Dorsolateral prefrontal cortex (tissue), 122 donors: ENCODE measurements at places on chromosomes 6 and 20. TPM values are rescaled to one million over a fixed set of nuclear protein-coding genes. Genes with fewer than 3 reads are reported as not detected.

- DNase-seq, result no peak
Observed at GRCh38 chr20:50472693-50473664, 37.2 kb upstream of the PTPN1 start.

Gene CFAP206
- total RNA-seq, result 3.4 TPM

Gene MEP1A
- 0.48 TPM for total RNA-seq

- no peak for DNase-seq
Observed at GRCh38 chr20:43238833-43239232, 49.1 kb upstream of the PTPRT start.

- DNase-seq, result peak; percentile 54
Observed at GRCh38 chr20:23350904-23351838, 580 bp downstream of the NXT1 start.

DNA sequence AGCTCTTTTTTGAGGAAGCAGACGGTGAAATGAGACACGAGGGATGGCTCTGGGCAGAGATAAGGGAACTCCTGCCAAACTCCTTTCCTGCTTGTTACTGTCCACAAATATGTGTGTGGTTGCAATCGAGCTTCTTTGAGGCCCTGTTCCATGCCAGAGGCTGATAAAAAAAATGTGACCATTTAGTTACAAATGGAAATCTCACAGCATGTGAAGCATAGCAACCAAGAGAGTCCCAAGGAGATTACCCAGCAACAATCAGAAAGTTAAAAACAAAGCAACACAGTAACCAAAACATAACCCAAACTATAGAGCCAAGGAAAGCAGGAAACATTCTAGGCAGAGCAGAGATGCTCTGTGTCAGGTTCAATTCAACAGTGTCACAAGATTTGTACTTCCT is 35.4 kb upstream of the HMGN3 start:
- no peak for DNase-seq

DNA sequence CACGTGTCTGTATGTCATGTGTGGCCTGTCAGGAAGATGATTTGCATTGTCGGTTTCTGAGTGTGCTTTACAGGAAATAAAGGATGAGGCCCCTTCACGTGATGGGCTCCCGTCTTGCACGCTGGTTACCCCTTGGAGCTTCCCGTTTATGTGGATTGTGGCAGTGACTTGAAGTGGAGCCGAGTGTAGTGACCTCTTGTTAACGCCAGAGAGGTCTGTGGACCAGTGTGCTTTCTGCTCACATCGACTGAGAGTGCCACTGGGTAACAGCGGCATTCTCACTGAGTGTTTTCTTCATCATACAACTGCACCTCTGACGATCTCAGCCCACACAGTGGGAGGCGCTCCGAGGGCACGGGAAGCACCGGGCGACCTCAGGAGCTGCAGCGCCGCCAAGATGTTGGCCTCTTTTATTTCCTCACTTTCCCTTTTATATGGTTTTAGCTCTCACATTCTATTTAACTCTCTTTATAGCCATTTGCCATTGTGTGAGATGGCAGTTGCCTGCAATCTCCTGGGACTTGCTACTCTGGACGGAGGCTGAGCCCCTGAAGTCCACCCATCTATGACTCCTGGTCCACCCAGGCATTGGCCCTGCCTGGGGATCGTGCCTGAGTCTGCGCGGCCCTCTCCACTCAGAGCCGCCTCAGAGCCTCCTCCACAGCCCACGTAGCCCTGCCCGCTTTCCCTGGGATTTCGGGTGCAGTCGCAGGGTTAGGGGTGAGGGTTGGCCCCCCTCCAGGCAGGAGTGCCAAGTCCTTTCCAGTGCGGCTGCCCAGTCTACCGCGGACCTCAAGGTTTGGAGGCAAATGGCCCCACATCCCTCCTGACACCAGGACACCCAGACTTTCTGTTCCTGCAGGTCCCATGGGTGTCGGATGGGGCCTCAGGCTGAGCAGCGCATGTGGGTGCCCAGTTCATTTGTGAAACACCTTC is 238.9 kb downstream of the ERMARD start:
- DNase-seq, result no peak

DNA sequence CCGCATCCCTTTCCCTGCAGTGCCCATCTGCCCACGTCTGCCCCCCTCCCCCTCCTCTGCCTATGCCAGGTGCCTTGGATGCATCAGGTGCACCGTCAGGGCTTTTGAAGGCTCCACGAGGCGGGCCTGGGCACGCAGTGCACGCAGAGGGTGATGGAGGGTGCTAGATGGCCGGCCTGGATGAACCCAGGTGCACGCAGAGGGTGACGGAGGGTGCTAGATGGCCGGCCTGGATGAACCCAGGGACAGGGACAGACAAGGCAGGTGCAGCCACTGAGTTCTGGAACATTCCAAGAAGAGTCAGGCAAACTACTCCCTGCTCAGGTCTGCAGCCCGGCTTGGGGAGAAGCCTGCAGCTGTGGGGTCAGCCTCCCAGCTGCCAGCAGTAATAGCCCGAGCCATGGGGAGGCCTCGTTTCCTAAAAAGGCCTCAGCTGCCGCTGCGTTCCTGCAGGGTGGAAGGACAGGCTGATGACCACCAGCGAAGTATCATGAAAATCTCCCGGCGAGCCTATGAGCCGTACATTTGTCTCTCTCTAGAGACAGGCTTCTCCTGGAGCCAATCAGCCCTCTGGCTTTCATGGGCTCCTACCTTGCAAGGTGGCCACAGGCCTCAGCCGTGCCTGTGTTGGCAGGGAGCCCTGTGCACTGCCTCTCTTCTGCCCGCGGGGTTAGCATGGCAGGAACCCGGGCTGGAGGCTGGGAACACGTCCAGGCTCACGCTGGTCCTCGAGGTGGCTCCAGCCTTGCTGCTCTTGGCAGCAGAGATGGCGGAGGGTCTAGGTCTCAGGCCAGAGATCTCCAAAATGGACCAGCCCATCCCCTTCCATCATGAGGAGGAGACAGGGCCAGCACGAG is 29.6 kb downstream of the NTSR1 start:
- DNase-seq, result peak; percentile 18

Gene DACT2
- 1.2 TPM for total RNA-seq

DNA sequence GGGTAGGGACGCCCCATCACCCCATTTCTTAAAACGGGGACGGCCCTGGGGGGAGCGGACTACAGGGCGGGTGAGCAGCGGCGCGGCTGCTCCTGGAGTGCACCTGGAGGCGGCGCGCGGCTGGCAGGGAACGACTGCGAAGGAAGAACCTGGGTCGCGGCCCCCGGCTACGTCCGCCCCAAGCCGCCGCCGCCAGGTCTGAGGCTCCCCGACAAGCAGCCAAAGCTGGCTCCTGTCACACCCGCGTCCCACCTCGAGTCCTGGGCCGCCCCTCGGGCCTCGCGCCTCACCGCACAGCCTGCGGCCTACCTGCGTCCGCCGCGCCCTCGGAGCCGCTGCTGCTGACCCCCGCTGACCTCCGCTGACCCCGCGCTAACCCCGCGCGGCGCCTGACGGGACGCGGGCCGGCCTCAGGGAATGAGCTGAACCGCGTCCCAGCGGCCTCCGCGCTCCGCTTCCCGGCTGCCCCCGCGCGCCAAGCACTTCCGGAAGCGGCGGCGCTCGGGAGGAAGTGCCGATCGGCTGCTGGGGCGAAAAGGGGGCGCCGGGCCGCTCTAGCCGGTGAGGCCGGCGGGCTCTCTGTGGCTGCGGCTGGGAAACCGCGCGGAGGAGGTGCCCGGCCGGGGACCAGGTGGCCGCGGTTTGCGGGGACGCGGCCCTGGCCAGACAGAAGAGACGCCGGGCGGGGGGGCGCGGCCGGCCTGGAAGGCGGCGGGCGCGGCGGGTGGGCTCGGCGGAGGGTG is at the start of the genes ARFRP1 and ZGPAT:
TSS of gene ARFRP1 (minus strand) at position 419 of the 743 bp plus-strand sequence. CDS start 885 bp downstream, outside the sequence.
TSS of gene ZGPAT (plus strand) at position 482 of the 743 bp plus-strand sequence. CDS start 542 bp downstream, outside the sequence.
- DNase-seq, result peak; percentile 89

Gene C6orf141
- total RNA-seq, result 1.4 TPM

Gene CLVS2
- total RNA-seq, result 62.4 TPM

DNA sequence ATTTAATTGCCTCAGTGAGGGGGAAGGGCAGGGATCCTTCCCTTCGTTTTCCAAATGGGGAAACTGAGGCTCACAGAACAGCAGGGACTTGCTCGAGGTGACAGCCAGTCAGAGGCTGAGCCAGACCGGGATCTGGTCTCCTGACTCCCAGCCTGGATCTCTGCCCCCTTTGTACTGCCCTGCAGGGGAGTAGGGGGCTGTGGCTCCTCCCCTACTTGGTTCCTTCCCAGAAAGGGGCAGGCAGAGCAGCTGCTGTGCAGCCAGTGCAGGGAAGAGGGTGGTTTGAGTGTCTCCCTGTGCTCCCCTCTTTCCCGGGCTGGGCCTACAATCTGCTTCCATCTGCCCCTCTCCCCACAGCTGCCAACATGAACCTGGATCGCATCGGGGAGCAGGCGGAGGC is 37.6 kb downstream of the UQCC2 start:
- no peak for DNase-seq

DNA sequence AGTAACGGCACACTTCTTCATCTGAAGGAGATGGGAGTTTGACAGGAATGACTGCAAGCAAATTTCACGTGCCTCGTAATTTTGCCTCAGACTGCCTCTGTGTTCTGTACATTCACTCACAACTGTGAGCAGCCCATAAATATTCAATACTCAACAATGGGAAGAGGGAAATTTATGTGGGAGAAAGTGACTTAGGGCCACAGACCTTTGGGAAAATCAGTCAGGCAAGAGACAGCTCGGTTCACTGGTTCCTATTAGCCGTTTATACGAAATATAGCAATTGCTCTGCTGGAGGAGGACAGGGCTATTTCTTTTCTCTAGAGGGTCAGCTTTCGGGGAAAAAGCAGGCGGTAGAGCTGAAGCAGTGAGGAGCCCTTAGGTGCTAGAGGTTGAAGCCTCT is 28.0 kb downstream of the OPN5 start:
- DNase-seq, result no peak

- DNase-seq, result no peak
Observed at GRCh38 chr6:141624301-141624700, 508.4 kb upstream of the GJE1 start.

Gene UNC5CL
- 1.8 TPM for total RNA-seq

DNA sequence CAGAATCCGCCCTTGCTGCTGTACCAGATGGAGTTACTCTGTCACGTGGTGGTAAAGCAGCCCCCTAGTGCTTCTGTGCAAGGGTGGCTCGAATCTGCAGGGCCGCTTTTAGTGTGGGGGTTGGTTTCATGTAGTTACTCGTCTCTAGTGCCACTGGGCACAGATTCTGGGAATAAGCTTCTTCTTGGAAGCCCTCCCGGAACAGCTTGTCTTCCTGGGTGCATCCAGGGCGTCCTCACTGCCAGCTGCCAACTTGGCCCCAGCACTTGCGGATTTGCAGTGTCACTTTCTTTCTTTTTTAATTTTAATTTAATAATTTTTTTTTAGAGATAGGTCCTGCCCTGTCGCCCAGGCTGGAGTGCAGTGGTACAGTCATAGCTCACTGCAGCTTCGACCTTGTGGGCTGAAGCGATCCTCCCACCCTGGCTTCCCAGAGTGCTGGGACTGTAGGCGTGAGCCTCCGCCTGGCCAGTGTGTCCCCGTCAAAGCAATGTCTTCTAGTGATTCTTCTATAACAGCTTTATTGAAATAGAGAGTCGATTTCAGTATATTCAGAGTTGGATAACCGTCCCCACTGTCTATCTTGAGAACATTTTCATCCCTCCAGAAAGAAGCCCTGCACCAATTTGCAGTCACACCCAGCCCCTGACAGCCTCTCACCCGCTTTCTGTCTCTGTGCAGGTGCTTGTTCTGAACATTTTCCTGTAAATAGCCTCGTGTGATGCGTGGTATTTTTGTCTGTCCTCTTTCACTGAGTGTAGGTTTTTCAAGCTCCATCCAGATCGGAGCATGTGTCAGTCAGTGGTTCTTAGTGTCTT is 25.9 kb downstream of the PYGB start:
- DNase-seq, result peak; percentile 81

- no peak for DNase-seq
Observed at GRCh38 chr6:13465734-13466133, 21.7 kb downstream of the GFOD1 start.

GRCh38 chr20:42123981-42124473 is 505.9 kb upstream of the CHD6 start:
- DNase-seq, result no peak

- DNase-seq, result no peak
Observed at GRCh38 chr6:111150577-111150976, 63.3 kb downstream of the SLC16A10 start.

DNA sequence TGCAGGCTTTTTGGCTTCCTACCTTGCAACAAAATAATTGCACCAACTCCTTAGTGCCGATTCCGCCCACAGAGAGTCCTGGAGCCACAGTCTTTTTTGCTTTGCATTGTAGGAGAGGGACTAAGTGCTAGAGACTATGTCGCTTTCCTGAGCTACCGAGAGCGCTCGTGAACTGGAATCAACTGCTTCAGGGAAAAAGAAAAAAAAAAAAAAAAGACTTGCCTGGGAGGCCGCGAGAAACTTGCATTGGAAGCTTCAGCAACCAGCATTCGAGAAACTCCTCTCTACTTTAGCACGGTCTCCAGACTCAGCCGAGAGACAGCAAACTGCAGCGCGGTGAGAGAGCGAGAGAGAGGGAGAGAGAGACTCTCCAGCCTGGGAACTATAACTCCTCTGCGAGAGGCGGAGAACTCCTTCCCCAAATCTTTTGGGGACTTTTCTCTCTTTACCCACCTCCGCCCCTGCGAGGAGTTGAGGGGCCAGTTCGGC is 420 bp downstream of the SOX4 start:
- DNase-seq, result no peak

DNA sequence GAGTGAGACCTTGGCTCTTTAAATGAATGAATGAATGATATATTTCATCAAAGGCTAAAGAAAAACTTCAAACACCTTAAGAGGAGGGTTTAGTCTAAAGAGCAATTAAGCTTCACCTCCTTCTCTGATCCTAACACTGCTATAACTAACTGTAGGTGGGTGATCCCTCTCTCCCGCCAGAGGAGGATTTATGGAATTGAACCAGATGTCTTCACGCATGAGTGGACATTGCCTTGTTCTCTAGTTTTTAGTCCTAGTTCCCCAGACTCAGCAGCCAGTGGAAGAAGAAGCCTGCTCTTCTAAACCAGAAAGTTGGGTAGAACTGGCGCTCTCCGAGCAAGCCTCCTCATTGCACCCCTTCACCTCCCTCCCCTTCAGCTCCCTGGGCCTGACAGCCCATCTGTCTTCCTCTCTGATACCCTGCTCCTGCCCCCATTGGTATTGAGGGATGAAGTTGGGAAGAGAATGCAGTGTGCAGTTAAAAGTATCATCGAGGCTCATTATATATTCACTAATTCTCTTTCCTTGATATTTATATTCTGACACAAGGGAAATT is 142.7 kb downstream of the ARID1B start:
- no peak for DNase-seq

Gene C6orf15
- not detected for total RNA-seq

DNA sequence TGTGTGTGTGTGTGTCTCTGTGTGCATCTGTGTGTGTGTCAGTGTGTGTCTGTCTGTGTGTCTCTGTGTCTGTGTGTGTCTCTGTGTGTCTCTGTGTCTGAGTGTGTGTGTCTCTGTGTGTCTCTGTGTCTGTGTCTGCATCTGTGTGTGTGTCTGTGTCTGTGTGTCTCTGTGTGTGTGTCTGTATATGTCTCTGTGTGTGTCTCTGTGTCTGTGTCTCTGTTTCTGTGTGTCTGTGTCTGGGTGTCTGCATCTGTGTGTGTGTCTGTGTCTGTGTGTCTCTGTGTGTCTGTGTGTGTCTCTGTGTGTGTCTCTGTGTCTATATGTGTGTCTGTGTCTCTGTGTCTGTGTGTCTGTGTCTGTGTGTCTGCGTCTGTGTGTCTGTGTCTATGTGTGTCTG is 207.8 kb downstream of the TAF4 start:
- DNase-seq, result no peak

- no peak for DNase-seq
Observed at GRCh38 chr6:7214468-7214867, 98.5 kb downstream of the SSR1 start.

- DNase-seq, result no peak
Observed at GRCh38 chr6:127176146-127176545, 57.7 kb downstream of the RSPO3 start.

- no peak for DNase-seq
Observed at GRCh38 chr6:84588697-84589080, 175.7 kb downstream of the TBX18 start.

- DNase-seq, result no peak
Observed at GRCh38 chr6:114258376-114258775, 84.4 kb downstream of the HS3ST5 start.
